ENCODE measurements at places on chromosomes 5 and 9. TPM values are rescaled to one million over a fixed set of nuclear protein-coding genes. Genes with fewer than 3 reads are reported as not detected.

GRCh38 chr5:2744485-2744884 lies 7.0 kb downstream of the IRX2 start:
- no peak for DNase-seq

The PCDHGA5 gene
- not detected for total RNA-seq

The FBP1 gene
- total RNA-seq = 3.7 TPM

DNA sequence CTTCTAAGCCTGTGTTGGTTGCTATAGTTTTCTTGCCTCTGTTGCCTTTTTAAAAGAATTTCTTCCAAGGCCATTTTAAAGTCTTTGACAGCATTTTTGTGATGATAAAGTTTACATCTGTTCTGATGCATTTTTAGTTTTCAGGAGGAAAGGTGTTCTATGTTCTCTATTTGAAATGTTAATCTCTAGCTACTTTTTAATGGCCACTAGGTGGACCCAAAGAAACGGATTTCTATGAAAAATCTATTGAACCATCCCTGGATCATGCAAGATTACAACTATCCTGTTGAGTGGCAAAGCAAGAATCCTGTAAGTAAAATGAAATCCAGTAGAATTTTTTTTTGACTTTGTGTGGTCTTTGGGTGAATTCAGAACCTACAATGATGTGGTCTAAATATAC lies 60.2 kb downstream of the MELK start:
- DNase-seq = no peak

The CNTNAP3 gene
- not detected for total RNA-seq

GRCh38 chr5:134139891-134140469 lies 25.5 kb downstream of the TCF7 start:
- DNase-seq = no peak

GRCh38 chr9:127004946-127005769 lies 90.6 kb downstream of the RALGPS1 start:
- DNase-seq = peak; percentile 45

DNA sequence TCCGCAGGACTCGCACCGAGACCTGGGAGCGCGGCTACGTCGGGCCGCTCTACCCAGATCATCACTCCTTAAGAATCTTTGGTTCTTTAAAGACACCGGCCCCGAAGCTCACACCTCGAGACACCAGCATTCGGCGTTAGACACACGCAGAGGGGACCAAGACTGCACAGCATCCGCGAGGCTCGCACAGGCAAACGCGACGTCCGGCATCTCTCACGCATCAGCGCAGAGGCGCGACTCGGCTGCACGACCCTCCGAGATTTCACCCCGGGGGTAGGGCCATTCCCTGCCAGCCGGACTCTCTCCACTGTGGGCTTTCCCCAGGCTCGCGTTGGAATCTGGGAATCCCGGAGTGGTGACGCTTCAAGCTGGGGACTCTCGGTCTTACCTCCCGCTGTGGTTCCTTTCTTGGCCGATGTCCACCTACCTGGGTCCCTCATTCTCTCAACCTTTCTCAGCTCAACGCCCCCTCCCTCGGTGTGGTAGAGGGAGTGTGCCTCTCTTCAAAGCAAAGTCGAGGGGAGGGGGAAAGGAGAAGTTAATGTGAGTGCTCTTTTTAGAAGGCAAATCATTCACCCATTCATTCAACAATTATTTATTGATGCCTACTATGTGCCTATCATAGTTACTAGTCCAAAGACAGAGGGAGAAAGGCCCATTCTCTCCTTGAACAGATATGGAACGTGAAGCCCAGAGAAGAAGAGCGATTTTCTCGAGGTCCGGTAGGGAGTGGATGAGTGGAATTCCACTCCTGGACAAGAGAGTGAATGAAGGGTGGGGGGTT lies 1.3 kb upstream of the HAND1 start:
- no peak for DNase-seq

DNA sequence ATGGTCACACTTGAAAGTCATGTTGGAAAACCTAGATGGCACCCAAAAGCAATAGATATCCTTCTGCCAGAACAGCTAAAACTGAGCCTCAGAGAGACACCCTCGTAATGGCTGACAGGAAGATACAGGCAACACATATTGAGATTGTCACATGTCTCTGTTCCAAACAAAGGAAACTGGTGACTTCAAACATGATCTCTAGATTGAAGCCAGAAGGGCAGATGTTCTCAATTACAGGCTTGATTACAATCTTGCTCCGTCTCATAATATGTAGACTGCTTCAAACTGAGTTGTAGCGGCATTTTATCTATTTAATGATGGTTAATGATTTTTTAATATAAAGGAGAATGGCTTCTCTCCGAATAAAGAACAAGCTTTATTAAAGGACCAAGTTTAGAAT lies 774.3 kb downstream of the KCTD16 start:
- no peak for DNase-seq

DNA sequence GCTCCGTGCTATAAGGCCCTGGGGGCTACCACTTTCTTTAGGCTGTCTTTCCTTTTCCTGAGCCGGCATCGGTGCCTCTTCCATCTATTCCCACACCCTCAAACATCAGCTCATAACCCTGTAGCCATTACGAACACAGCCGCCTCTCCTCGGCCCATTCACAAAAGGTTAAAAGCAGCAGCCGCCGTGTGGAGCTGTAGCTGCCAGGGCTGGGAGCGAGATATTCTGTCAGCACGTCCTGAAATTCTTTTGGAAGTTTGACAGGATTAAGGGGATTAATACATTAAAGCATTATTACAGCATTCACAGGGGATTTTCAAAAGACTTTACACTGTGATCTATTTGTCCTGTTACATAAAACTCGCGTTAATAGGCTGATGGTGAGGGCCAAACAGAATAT lies 428.2 kb downstream of the CDK5RAP2 start:
- DNase-seq = no peak

DNA sequence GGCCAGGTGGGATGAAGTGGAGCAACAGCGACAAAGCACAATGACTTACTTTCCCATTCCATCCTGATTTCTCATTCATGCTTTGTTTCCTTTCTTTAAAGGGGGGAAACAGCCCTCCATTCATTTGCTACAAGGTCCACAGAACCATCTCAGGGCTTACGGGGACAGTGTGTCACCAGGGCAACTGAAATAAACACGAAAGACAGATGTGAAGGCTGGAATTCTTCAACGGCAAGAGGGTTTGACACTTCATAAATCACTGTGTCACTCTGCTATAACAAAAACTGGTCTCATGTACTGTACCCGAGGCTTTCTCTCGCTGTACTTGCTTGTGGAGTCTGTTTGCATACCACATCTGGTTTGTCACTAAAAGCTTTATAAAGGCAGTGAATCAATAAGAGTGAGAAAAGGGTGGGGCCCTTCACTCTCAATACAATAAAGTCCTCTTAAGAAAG lies 150.8 kb downstream of the EFNA5 start:
- DNase-seq = no peak

The IRX1 gene
- not detected for total RNA-seq

The PCDHGB1 gene
- 0.13 TPM for total RNA-seq

DNA sequence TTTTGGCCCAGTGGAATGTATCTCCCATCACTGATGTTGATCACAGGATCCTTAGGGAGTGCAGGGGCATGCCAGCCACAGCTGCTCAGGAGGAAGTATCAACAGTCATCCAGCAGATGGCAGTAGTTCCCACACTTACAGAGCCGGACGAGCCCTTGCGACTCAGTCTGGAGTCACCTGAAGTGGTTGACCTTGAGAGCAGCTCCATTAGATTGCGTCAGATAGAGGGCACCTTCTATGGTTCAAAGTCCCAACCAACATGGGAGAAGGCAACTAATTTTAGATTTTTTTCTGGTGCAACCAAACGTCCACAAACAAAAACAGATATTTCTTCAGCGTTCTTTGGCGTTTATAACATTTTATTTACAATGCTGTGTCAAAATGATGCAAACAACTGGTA lies 124.5 kb downstream of the EGFLAM start:
- no peak for DNase-seq

The TSSK1B gene
- total RNA-seq = not detected

GRCh38 chr5:37859805-37860204 lies 20.0 kb upstream of the GDNF start:
- DNase-seq = no peak

DNA sequence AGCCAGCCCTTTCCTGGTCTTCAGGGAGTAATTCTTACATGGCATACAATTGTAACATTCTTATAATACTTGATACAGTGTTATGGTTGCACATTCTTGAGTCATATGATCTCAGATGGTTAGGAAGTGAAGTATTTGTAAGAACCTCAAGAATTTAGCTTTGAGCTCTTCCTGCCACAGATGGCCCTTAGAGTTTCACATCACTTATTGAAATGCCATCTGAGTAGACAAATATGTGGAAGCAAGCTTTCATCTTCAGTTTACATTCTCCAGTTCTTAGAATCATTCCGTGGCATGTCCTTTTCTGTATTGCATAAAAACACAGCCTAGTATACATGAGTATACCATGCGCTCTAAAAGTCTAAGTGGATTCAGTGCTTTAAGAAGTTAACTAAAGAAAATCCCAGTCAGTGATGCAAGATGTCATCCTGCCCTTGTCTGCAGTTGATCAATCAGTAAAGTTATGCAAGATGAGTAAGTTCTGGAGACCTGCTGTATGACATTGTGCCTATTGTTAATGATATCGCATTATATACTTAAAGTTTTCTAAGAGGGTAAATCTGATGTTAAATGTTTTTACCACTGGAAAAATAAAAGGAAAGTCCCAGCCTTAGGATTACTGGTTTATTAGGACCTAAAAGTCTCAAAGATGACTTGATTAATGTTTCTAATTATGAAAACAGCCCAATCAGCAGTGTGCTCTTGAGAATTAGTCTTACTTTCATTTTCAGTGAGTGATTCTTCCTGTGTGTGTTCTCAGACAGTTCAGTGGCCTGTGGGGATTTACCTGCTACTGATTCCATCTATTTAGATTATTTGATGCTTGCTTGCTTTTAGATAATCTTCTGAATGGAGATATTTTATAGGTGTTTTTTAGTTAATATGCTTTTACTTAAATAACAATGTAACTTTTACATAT lies 29.4 kb downstream of the RHOBTB3 start:
- DNase-seq = no peak

Data from T-helper 17 cell (primary cell).